ENCODE measurements at places on chromosomes 3 and 15. TPM values are rescaled to one million over a fixed set of nuclear protein-coding genes. Genes with fewer than 3 reads are reported as not detected.

DNA sequence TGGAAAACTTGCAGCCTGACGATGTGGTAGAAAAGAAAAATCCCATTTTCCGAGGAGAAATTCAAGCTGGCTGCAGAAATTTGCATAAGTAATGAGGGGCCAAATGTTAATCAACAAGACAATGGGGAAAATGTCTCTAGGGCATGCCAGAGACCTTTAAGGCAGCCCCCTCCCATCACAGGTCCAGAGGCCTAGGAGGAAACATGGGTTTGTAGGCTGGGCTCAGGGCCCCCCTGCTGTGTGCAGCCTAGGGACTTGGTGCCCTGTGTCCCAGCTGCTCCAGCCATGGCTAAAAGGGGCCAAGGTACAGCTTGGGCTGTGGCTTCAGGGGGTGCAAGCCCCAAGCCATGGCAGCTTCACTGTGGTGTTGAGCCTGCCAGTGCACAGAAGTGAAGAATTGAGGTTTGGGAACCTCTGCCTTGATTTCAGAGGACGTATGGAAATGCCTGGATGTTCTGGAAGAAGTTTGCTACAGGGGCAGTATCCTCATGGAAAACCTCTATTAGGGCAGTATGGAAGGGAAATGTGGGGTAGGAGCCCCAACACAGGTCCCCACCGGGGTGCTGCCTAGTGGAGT, 75.9 kb upstream of the CADPS start:
- H3K4me3 ChIP-seq: peak overlapping the region; percentile 68
- no peaks in the 10 kb centered on the region for H3K27me3 ChIP-seq
- DNase-seq: peak; percentile 80
- H3K36me3 ChIP-seq: peaks cover 34% of the 10 kb centered on the region

DNA sequence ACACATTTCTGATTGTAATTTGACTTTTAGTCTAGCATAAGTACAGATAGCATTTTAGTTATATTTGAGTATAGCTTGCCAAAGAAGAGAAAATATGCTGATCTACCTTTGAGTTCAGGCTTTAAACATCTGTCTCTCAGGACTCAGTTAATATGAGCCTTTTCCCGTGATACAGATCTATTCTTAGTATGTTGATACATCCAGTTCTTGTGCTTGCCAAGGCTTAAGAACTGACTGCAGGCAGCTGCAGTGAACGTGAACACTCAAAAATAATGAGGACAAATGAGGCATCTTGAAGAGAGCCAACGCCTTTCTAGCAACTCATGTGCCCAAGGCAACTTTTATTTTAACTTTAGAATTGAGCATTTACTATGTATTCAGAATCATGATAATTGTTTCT, 325.5 kb downstream of the SI start:
- no peak overlapping the region for H3K27ac ChIP-seq
- H3K4me1 ChIP-seq: no peaks in the 10 kb centered on the region
- H3K4me3 ChIP-seq: no peak overlapping the region
- no peaks in the 10 kb centered on the region for H3K36me3 ChIP-seq
- no peaks in the 10 kb centered on the region for H3K27me3 ChIP-seq
- DNase-seq: no peak

GRCh38 chr3:168248383-168249204, 152.9 kb upstream of the GOLIM4 start:
- H3K36me3 ChIP-seq: no peaks in the 10 kb centered on the region
- peak overlapping the region; percentile 89 for H3K4me3 ChIP-seq
- H3K27me3 ChIP-seq: peaks cover 33% of the 10 kb centered on the region
- H3K4me1 ChIP-seq: peaks cover 35% of the 10 kb centered on the region
- DNase-seq: peak; percentile 51
- H3K27ac ChIP-seq: peak overlapping the region; percentile 93

DNA sequence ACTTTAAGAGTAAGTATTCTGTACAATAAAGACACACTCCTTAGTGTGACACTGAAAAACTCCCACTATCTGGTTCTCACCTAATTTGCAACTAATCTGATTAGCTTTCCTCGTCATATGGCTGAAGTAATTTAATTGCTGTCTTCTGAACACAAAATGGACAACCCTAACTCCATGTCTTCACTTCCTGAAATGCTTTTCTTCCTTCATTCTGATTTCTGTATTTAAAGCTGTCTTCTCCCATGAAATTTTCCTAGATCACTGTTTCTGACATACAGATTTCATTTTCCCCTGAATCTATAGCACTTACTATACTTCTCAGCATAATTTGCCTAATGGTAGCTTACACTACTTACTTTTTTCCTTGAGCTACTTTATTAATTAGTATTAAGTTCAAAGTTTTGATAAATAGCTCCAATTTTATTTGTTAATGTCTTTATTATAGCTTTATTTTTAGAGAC, 6.3 kb downstream of the CCPG1 start:
- no peak overlapping the region for H3K4me3 ChIP-seq
- no peaks in the 10 kb centered on the region for H3K27me3 ChIP-seq
- H3K27ac ChIP-seq: no peak overlapping the region
- DNase-seq: no peak
- H3K4me1 ChIP-seq: peaks cover 3% of the 10 kb centered on the region

DNA sequence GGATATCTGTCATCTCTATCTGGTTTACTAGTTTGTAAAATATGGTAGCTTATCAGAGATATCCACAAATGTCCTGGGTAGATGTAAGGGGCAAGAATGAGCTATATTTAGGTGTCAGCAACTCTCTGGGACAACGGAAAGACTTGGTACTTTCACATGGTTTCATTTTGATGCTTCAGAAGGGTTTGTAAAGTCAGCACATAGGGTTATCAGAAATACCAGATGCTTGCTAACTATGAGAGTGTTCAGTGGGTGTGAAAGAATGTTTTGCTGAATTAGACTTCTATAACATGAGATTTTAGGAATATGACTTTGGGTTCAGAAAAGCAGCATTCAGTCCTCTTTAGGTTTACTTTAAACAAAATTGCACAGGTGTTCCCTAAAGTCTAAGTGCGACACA, 466.5 kb upstream of the PDZRN3 start:
- no peaks in the 10 kb centered on the region for H3K4me1 ChIP-seq
- H3K4me3 ChIP-seq: no peak overlapping the region
- no peaks in the 10 kb centered on the region for H3K27me3 ChIP-seq
- H3K36me3 ChIP-seq: no peaks in the 10 kb centered on the region
- DNase-seq: no peak
- no peak overlapping the region for H3K27ac ChIP-seq

GRCh38 chr3:159025733-159026132, 223.9 kb downstream of the MFSD1 start:
- H3K27me3 ChIP-seq: peaks cover 3% of the 10 kb centered on the region
- no peaks in the 10 kb centered on the region for H3K36me3 ChIP-seq
- no peak overlapping the region for H3K4me3 ChIP-seq
- H3K27ac ChIP-seq: no peak overlapping the region
- no peak for DNase-seq
- H3K4me1 ChIP-seq: no peaks in the 10 kb centered on the region

GRCh38 chr3:125552401-125552800, 32.4 kb upstream of the SNX4 start:
- H3K27me3 ChIP-seq: no peaks in the 10 kb centered on the region
- peaks cover 9% of the 10 kb centered on the region for H3K36me3 ChIP-seq
- H3K4me1 ChIP-seq: no peaks in the 10 kb centered on the region
- no peak overlapping the region for H3K4me3 ChIP-seq
- peak overlapping the region; percentile 29 for H3K27ac ChIP-seq

DNA sequence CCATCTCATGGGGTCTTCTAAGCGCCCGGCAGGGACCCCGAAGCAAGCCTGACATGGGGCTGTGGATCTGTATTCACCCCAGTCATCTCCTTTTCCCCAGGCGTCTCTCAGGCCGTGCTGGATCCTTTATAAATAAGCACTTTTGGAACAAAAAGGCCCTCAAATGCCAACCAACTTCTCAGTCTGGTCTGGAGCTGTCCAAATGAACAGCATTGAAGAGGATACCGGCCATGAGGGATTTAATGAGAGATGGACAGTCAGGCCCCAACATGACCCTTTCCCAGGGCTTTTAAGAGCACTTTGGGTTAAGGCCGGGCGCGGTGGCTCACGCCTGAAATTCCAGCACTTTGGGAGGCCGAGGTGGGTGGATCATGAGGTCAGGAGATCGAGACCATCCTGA, 89.2 kb upstream of the SPATA12 start:
- no peaks in the 10 kb centered on the region for H3K27me3 ChIP-seq
- H3K4me3 ChIP-seq: no peak overlapping the region
- H3K36me3 ChIP-seq: no peaks in the 10 kb centered on the region
- no peak overlapping the region for H3K27ac ChIP-seq
- peaks cover 8% of the 10 kb centered on the region for H3K4me1 ChIP-seq

DNA sequence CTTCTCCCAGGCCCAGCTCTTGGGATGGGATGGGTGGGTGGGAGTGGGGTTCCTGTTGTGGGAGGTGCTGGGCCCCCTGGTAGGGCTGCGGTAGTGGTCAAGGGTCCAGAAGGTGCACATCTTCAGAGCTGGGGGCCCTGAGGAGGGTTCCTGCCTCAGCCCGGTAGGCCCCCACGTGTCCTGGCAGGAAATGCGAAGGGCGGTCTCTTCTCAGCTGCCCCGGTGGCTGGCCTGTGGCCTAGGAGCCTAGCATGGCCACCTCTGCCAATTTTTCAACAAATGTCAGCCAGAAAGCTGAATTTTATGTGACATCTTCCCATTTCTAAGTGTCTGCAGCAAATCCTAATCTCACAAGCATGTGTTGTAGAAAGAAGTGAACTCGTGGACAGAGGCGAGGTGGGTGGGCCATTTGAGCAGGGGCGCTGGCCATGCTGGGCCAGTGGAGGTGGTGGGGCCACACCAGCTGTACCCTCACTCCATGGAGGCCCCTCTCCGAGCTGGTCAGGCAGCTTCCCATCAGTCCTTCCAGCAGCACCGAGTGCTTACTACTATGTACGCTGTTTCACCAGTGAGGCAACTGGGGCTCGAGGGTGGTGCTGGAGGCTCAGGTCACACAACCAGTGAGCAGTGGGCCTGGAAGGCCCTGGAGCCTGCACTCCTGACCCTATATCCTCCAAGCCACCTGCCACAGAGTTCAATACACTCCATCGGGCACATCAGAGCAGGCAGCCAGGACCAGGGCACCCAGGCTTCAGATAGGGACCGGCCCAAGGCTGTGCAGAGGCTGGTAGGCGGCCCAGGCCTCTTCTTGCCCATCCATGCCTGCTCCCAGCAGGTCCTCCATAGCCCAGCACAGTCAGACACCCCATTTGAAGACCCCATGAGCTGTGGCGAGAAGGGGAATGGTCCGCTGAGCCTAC, 23.2 kb downstream of the FBLN2 start:
- H3K27me3 ChIP-seq: no peaks in the 10 kb centered on the region
- DNase-seq: no peak
- no peak overlapping the region for H3K4me3 ChIP-seq
- peak overlapping the region; percentile 65 for H3K27ac ChIP-seq
- H3K36me3 ChIP-seq: no peaks in the 10 kb centered on the region

DNA sequence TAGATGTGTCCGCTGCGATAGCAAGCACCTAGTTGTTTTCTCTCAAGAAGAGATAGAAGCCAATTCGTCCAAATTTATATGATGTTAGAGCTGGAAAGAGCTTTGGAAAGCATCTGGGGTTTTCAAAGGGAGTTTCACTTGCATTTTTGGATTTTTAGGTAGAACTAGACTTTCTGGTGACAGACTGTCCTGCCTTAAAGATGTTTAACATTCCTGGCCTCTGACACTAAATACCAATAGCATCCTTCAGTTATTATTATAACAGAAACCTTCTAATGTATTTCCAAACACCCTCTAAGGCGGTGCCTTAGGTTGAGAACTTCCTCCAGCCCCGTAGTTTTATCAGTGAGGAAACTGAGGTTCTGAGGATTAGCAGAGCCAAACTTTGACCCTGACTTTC, 305.3 kb downstream of the SATB1 start:
- H3K36me3 ChIP-seq: peaks cover 11% of the 10 kb centered on the region
- H3K4me3 ChIP-seq: no peak overlapping the region
- no peaks in the 10 kb centered on the region for H3K27me3 ChIP-seq
- H3K4me1 ChIP-seq: no peaks in the 10 kb centered on the region
- no peak for DNase-seq

GRCh38 chr3:100888881-100889280, 104.3 kb downstream of the ABI3BP start:
- H3K36me3 ChIP-seq: no peaks in the 10 kb centered on the region
- H3K4me1 ChIP-seq: peaks cover 7% of the 10 kb centered on the region
- no peak for DNase-seq
- H3K4me3 ChIP-seq: no peak overlapping the region

GRCh38 chr3:60886518-60886917, 364.7 kb downstream of the FHIT start:
- no peak overlapping the region for H3K4me3 ChIP-seq
- peaks cover 26% of the 10 kb centered on the region for H3K36me3 ChIP-seq
- H3K27me3 ChIP-seq: no peaks in the 10 kb centered on the region

- DNase-seq: no peak
- 0 out of 2 replicates have a peak, but pooled peaks cover 3% of the 10 kb centered on the region for H3K4me1 ChIP-seq
- H3K4me3 ChIP-seq: no peak overlapping the region
- no peak overlapping the region for H3K27ac ChIP-seq
Observed at GRCh38 chr3:149443545-149443912, 31.0 kb upstream of the TM4SF4 start.

DNA sequence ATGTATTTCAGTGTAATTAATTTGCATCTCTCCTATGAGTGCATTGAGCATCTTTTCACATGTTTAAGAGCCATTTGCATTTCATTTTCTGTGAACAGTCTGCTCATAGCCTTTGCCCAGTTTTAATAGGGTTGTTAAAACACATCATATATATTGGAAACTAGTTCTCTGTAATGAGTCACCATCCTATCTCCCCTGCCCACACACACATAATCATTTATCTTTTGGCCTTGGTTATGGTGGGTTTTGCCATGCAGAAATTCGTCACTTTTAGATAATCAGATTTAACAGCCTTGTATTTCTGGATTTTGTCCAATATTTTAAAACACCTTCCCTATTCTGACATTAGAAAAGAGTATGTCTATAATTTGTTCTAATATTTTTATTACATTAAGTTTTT, 11.9 kb upstream of the CHRM5 start:
- H3K4me1 ChIP-seq: peaks cover 2% of the 10 kb centered on the region
- no peaks in the 10 kb centered on the region for H3K36me3 ChIP-seq
- H3K4me3 ChIP-seq: no peak overlapping the region
- H3K27ac ChIP-seq: no peak overlapping the region

DNA sequence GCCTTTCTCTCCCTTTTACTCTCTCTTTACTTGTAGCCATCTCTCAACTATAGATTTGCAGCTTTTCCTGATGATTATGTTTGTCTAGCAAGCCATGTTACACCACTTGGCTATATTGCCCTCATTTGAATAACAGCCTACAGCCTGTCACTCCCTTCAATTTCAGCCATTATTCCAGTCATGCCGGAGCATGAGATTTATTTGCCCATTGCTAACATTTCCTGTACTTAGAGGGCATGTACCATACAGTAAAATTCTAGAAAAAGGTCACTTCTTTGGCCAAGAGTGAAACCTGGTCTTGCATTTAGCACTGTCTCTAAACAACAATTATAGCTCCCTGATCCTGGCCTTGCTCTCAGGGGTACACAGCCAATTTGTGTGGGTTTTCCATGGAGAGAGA, 221.7 kb upstream of the TMC3 start:
- no peaks in the 10 kb centered on the region for H3K4me1 ChIP-seq
- H3K4me3 ChIP-seq: no peak overlapping the region
- DNase-seq: no peak
- no peak overlapping the region for H3K27ac ChIP-seq

NRROS gene
- 5.1 TPM for total RNA-seq

SAMD7 gene
- not detected for total RNA-seq

EXD1 gene
- 0.37 TPM for total RNA-seq

SH2D7 gene
- total RNA-seq: not detected

GOLGA6L9 gene
- total RNA-seq: 7.3 TPM

All from WTC11 (cell line).